Fibroblast of skin of right quadriceps (primary cell): ENCODE measurements at places on chromosomes 4 and X.
A peak's percentile ranks its signal among the peaks of the same experiment; 100 is the strongest.

DNA sequence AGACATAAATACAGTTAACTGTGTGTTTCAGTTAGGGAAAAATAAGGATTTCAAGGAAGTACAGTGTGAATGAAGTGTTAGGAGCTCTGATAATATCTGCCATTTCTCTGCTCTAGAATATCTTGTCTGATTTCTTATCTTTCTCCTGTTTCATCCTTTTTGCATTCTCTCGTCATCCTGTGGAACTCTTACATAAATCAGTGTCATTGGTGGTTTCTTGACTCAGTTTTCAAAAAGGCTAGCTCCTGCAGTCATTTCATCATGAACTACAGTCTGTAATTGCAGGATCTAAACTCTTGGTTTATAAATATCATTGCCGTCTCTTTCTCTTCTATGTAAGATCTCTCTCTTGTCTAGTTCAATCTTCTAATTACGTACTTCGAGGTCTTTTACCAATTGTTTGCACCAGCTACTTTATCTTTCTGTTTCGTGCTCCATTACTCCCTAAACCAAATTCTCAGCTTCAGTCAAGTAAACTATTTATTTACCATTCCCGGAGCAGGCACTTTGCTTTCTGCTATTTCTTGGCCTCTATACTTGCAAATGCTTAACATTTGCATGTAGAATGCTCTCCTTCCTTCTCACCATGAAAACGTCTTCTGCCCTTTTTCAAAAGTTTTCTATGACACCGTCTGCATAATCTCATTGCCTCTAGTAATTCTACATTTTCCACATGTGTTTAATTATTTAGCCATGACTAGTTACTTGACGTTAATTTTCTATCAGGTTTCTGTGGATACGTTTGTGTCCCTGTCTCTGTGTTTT lies 294.0 kb downstream of the TENM3 start:
- no peak for DNase-seq

DNA sequence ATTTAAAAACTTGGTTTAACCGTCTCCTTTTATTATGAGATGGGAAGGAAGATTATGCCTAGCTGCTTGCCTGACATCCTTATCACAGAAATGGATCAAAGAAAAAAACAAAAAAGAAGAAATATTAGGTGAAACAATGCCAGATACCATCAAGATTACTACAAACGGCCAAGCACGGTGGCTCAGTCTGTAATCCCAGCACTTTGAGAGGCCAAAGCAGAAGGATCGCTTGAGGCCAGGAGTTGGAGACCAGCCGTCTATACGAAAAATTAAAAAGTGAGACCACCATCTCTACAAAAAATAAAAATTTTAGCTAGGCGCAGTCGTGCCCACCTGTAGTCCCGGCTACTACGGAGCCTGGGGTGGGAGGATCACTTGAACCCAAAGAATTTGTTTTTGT lies 2.3 kb downstream of the FRYL start:
- no peak for DNase-seq

- no peak for DNase-seq
Measured at GRCh38 chr4:22488106-22488505, 27.8 kb downstream of the ADGRA3 start.

- no peak for DNase-seq
Measured at GRCh38 chr4:81506731-81507130, 35.0 kb upstream of the RASGEF1B start.

DNA sequence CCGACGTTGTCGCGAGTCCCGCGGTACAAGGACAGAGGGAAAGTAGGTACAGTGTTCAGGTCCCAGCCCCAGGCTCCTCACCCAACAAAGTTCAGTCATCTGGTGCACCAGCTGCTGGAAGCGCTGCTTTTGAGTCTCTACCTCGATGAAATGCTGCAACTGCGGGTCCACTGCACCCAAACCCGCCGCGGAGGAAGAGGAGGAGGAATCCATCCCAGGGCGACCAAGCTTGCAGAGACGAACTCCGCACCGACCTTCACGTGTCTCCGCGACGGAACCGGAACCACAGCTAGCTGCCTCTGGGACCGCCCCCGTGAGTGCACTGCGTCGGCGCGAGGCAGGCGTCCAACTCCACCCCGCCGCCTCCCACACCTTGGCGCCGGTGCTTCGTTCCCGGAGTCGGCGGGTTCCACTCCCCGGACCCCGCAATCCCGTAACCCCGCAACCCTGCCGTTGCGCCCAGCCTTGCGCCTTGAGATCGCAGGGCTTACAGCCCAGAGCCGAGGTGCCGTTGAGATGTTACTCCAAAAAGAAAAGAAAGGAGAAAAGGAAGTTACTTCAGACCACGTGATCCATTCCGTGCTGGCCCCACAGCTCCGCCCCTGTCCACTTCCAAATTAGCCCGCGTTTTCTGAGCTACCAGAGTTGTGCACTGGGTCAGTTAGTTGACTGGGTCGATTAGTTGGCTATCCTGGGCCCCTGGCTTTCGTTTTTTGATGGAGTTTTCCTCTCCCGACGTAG lies at the start of gene TIMM8A:
TSS of gene TIMM8A (minus strand) at position 291 of the 741 bp plus-strand sequence. CDS start at position 213, 78 bp downstream.
- peak; percentile 63 for DNase-seq

GRCh38 chr4:1043651-1044468 lies 32.4 kb downstream of the FGFRL1 start:
- peak; percentile 99 for DNase-seq

GRCh38 chr4:163566257-163566796 lies 71.8 kb downstream of the TMA16 start:
- DNase-seq: no peak

- DNase-seq: no peak
Measured at GRCh38 chr4:184536065-184536880, 61.9 kb upstream of the IRF2 start.

GRCh38 chrX:9948406-9948805 lies 18.8 kb upstream of the CLDN34 start:
- DNase-seq: peak; percentile 5

DNA sequence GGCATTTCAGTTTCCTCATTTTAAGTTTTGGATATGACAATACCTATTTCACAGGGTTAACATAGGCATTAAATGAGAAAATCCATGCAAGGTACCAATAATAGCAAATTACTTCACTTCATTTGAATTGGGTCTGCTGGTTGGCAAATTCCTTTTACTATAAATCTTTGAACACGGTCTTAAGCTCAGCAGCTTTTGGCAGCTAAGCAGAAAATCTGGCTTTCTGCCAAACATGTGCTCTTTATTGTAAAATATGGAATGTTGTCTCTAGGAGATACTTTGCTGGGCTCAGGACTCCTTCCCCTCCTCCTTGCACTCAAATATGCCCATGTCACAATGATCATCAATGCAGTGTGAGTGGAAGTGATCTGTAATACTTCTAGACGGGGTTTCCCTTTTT lies 16.8 kb upstream of the DMP1 start:
- DNase-seq: peak; percentile 53

- no peak for DNase-seq
Measured at GRCh38 chrX:97845451-97845850, 961.7 kb downstream of the RPA4 start.

- peak; percentile 60 for DNase-seq
Measured at GRCh38 chr4:66639361-66639760, 905.9 kb downstream of the CENPC start.

DNA sequence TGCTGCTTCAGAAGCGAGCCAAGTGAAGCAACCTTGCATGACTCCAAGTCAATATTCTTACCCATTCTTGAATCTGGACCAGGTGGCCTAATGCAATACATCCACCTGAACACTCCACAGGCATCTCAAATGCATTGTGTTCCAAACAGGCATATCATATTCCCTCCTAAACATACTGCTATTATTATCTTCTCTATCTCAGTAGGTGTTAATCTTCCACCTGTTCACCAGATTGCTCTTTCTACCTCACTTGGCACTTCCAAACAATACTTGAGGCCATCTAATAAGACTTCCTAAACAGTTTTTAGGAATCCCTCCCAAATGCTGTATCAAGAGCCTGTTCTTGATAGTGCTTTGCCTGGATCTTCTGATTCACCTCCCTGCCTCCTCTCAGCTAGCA lies 90.7 kb downstream of the GPRIN3 start:
- no peak for DNase-seq

DNA sequence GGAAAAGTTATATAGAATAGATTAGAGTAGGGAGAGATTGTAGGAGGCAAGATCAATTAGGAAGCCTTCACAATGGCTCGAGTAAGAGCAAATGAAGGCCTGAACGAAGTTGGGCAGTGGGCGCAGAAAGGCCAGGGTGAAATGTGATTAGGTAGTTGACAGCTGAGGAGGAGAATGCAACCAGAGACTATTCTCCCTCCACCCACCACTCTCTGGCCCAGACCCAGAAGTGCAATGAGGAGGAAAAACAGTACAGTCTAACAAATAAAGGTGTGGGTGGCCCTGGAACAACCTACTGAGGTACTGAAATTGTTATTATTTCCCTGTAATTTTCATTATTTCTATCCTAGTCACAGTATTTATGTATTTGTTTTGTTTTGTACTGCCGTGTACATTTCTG lies 176.7 kb downstream of the SLC39A8 start:
- no peak for DNase-seq

GRCh38 chr4:22978656-22979055 lies 285.9 kb downstream of the GBA3 start:
- DNase-seq: no peak

DNA sequence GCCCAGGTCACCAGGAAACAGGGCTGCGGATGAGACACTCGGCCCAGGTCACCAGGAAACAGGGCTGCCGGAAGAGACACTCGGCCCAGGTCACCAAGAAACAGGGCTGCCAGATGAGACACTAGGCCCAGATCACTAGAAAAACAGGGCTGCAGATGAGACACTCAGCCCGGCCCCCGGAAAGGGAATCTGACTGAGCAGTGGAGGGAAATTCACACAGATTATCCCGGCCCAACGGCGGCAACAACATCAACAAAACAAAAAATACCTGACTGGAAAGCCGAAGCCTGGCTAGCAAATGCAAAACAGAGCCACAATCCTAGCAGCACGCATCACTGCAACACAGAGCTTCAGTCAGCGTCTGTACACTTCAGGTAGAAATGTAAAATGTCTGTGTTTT lies 20.7 kb downstream of the AFAP1 start:
- no peak for DNase-seq

DNA sequence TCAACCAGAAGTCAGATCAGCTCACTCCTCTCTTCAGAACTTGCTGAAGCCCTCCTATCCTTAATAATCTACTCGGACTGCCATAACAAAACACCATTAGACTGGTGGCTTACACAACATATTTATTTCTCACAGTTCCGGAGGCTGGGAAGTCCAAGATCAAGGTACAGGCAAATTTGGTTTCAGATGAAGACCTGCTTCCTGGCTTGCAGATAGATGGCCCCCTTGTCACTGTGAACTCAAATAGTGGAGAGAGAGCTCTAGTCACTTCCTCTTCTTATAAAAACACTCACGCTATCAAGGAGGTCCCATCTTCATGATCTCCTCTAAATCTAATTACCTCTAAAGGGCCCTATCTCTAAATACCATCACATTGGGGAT lies 125.1 kb downstream of the CAMK2D start:
- DNase-seq: no peak

DNA sequence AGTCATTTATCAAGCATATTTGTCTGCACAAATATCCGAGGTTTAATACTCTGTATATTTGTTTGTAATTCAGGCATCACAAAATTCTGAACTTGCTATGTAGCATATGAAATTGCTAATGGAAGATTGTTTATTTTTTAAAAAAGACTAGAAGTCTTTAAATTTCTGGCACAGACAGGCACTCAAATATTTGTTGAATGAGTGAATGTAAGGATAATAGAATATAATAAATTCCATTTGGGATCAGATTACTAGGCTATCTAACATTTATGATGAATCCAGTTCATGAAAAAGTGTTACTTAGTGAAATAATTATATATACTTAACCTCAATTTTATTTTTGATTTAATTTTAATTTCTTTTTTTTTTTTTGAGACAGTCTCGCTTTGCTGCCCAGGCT lies 30.4 kb upstream of the TEC start:
- DNase-seq: peak; percentile 54
